ENCODE measurements at places on chromosomes 5 and 9. TPM values are rescaled to one million over a fixed set of nuclear protein-coding genes. Genes with fewer than 3 reads are reported as not detected.

DMRTA1 gene
- 0.06 TPM for total RNA-seq

NIM1K gene
- 0.53 TPM for total RNA-seq

TTC39B gene
- 33.0 TPM for total RNA-seq

HTR1A gene
- not detected for total RNA-seq

TMEM232 gene
- total RNA-seq, result 5.9 TPM

ANAPC2 gene
- total RNA-seq, result 21.9 TPM

IL13 gene
- total RNA-seq, result not detected

NEUROG1 gene
- not detected for total RNA-seq

ORM2 gene
- total RNA-seq, result not detected

AGXT2 gene
- total RNA-seq, result not detected

OR2V1 gene
- total RNA-seq, result not detected

All from aortic smooth muscle cell (primary cell).